Liver (tissue), 10 donors: ENCODE measurements at places on chromosomes 3 and 15.

DNA sequence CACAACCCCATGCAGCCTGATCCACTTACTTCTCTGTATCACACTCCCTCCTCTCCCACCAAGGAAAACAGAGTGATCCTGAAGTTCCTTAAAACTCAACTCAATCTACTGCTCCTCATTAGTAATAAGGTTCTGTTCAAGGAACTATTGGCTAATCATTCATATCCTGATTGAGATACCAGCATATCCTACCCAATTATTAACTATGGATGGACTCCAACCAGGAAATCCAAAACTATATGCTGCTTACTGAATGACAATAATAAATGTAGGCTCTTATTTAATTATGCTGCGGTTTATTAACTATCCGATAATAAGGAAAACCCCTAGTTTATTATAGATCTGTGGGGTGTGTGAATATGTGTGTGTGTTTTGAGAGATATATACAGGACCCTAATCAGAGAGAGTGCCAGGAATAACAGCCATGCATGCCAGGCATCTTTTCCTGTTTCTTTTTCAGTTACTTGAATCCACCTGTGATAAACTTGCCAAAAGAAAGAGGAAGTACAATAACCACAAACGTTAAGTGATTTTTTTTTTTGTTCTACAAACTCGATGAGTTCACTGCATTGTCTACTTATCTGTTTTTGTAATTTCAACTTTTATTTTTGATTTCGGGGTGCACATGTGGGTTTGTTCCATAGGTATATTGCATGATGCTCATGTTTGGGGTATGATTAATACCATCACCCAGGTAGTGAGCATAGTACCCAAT is 1031.7 kb upstream of the CFAP20DC start:
- H3K27ac ChIP-seq: no peak overlapping the region
- H3K4me3 ChIP-seq: no peak overlapping the region
- DNase-seq: no peak
- no peaks in the 10 kb centered on the region for H3K27me3 ChIP-seq
- H3K4me1 ChIP-seq: no peaks in the 10 kb centered on the region

DNA sequence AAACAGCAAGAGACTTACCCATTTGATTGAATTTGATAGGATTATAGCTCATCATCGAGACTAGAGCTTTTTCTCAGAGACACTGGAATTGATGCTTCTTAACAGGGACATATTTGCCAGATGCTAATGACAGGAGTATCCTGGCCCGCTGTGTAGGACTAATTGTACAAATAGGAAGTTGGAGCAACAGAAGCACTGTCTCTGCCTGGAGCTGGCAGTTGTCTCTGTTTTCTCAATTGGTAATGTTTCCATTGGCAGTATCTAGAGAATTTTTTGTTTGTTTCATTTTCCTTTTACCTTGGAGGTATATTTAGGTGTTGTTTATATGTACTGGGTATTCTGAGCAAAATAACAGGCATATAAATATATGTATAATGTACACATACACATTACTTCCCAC is 8.9 kb upstream of the PCOLCE2 start:
- H3K27ac ChIP-seq: no peak overlapping the region
- H3K4me3 ChIP-seq: no peak overlapping the region
- H3K4me1 ChIP-seq: peaks cover 2% of the 10 kb centered on the region
- DNase-seq: no peak
- no peaks in the 10 kb centered on the region for H3K36me3 ChIP-seq
- no peaks in the 10 kb centered on the region for H3K27me3 ChIP-seq

DNA sequence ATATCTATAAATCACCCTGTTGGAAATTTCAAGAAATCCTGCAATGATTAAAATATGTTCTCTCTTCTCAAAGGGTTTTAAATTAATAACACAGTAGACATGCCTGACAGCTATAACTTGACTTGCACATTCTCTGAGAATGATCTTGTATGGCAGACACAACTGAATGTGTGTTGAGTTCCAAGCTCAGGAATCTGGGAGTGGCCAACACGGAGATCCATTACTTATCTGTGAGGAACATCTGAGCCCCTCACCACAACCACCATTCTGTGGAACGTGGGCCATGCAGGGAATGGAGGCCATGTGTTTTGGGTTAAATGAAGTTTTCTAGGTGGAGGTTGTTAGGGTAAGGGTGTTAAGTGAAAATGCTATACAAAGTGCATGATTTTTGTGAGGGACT is 105.3 kb upstream of the CHMP2B start:
- no peaks in the 10 kb centered on the region for H3K4me1 ChIP-seq
- no peak for DNase-seq
- H3K36me3 ChIP-seq: no peaks in the 10 kb centered on the region
- H3K4me3 ChIP-seq: no peak overlapping the region

DNA sequence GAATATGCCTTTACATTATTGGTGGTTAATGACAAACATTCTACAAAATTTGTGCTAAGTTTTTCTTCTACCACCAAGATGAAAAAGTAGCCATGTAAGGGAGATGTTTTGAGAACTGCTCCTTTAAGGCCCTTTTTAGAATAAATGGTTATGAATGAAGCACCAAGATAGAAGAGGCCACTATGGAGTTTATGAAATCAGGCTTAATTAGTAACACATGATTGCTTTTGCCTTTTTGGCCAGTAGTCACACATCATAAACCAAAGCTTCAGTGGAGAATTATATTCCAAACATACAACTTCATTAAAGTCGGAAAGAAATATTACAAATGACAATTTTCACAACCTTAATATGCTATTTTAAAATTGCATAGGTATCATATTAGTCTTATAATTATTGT is 331.7 kb downstream of the RBMS3 start:
- no peaks in the 10 kb centered on the region for H3K4me1 ChIP-seq
- no peak overlapping the region for H3K4me3 ChIP-seq
- no peaks in the 10 kb centered on the region for H3K27me3 ChIP-seq

GRCh38 chr3:177026505-177027277 is 170.6 kb downstream of the TBL1XR1 start:
- H3K36me3 ChIP-seq: peaks cover 1% of the 10 kb centered on the region
- DNase-seq: no peak
- no peaks in the 10 kb centered on the region for H3K4me1 ChIP-seq
- H3K27ac ChIP-seq: no peak overlapping the region
